ENCODE measurements at places on chromosomes 7 and 10. TPM values are rescaled to one million over a fixed set of nuclear protein-coding genes. Genes with fewer than 3 reads are reported as not detected.
A peak's percentile ranks its signal among the peaks of the same experiment; 100 is the strongest.

PNLIPRP1 gene
- total RNA-seq = 0.53 TPM

SPOCK2 gene
- total RNA-seq = 11.6 TPM

LMTK2 gene
- 18.8 TPM for total RNA-seq

LAMB1 gene
- 113 TPM for total RNA-seq

FFAR4 gene
- total RNA-seq = 0.06 TPM

DNA sequence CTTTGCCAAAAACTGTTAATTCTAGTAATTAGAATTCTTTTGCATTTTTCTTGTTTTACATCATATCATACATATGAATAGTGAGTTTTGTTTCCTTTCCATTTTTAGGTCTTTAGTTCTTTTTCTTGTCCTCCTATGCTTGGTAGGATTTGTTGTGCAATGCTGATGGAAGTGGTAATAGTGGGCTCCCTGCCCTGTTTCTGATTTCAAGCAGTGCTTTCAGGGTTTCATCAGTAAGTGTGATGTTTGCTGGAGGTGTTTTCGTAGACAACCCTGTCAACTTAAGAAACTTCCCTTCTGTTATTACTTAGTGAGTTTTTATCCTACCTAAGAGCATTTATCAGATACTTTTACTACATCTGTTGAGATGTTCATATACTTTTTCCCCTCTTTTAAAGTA lies 50.5 kb downstream of the CSGALNACT2 start:
- H3K4me3 ChIP-seq = no peak overlapping the region
- no peak for DNase-seq
- H3K4me1 ChIP-seq = no peaks in the 10 kb centered on the region
- peaks cover 37% of the 10 kb centered on the region for H3K36me3 ChIP-seq
- no peaks in the 10 kb centered on the region for H3K27me3 ChIP-seq

DNA sequence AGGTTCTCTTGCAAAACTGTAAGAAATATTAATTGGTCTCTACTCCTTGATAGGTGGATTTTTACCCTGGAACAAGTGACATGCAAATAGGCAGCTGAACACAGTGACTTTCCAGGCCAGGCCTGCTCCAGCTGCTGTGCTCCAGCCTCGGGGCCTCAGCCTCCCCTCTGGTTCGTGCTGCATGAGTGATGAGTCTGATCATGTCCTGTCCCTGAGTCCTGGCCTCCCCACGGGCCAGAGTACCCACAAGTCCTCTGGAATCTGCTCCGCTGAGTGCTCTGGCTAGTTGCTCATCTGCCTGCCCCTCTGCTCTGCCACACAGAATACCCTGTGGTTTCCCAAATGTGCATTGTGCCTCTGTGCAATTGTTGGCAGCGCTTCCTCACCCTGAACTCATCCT lies 80.1 kb upstream of the PDZD8 start:
- no peaks in the 10 kb centered on the region for H3K36me3 ChIP-seq
- no peak overlapping the region for H3K4me3 ChIP-seq
- H3K4me1 ChIP-seq = no peaks in the 10 kb centered on the region
- peaks cover 5% of the 10 kb centered on the region for H3K27me3 ChIP-seq
- H3K27ac ChIP-seq = no peak overlapping the region

DNA sequence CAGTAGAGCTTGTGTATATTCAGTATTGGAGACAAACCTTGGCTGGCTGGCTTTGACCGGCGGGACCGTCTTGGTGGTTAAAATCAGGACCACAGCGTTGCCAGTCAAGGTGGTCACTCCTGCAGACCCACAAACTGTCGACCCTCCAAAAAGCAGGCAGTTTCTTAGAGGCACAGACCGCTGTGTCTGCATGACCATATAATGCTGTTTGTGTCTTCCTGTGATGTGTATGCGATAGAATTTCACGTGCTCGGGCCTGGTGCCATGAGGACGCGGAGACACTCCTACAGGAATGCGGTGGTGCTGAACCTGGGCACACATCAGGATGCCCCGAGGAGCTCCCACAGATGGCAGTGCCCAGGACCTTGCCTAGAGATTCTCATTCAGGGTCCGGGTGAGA lies 34.8 kb downstream of the BNIP3 start:
- no peaks in the 10 kb centered on the region for H3K27me3 ChIP-seq
- H3K36me3 ChIP-seq = peaks cover 73% of the 10 kb centered on the region
- H3K4me1 ChIP-seq = no peaks in the 10 kb centered on the region
- no peak overlapping the region for H3K27ac ChIP-seq
- no peak overlapping the region for H3K4me3 ChIP-seq
- no peak for DNase-seq

GRCh38 chr10:70479626-70480238 lies 1.2 kb downstream of the PALD1 start:
- no peaks in the 10 kb centered on the region for H3K36me3 ChIP-seq
- H3K4me1 ChIP-seq = peaks cover 57% of the 10 kb centered on the region
- H3K27ac ChIP-seq = peak overlapping the region; percentile 89
- H3K4me3 ChIP-seq = peak overlapping the region; percentile 71
- H3K27me3 ChIP-seq = no peaks in the 10 kb centered on the region

GRCh38 chr7:43292384-43292783 lies 179.9 kb downstream of the HECW1 start:
- no peaks in the 10 kb centered on the region for H3K4me1 ChIP-seq
- no peaks in the 10 kb centered on the region for H3K36me3 ChIP-seq

DNA sequence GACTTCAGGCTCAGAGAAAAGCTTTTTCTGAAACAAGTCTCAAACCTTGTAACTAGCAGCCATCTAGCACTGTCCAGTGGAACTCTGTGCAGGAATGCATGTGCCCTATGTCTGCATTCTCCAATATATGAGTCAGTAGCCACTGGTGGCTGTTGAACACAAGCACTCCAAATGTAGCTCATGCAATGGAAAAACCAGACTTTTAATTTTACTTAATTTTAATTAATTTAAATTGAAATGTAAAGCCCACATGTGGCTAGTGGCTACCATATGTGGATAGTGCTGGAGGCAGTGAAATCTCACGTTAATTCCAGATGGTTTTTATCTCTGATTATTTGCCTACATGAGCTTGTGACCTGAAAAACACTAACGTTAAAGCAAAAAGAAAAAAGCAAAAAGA lies 225.1 kb downstream of the GATA3 start:
- H3K36me3 ChIP-seq = no peaks in the 10 kb centered on the region
- H3K4me1 ChIP-seq = no peaks in the 10 kb centered on the region
- H3K27ac ChIP-seq = no peak overlapping the region
- H3K4me3 ChIP-seq = no peak overlapping the region
- H3K27me3 ChIP-seq = no peaks in the 10 kb centered on the region
- DNase-seq = no peak

- H3K27ac ChIP-seq = no peak overlapping the region
- H3K4me3 ChIP-seq = no peak overlapping the region
- H3K27me3 ChIP-seq = no peaks in the 10 kb centered on the region
- no peak for DNase-seq
These were observed 149.3 kb upstream of the IMMP2L start for GRCh38 chr7:111711426-111712065.

- DNase-seq = no peak
- H3K36me3 ChIP-seq = no peaks in the 10 kb centered on the region
- H3K27me3 ChIP-seq = no peaks in the 10 kb centered on the region
- H3K4me1 ChIP-seq = no peaks in the 10 kb centered on the region
- no peak overlapping the region for H3K4me3 ChIP-seq
- no peak overlapping the region for H3K27ac ChIP-seq
These were observed 230.9 kb upstream of the MAGI2 start for GRCh38 chr7:79684384-79684783.

- peaks cover 6% of the 10 kb centered on the region for H3K4me1 ChIP-seq
- H3K27me3 ChIP-seq = no peaks in the 10 kb centered on the region
- no peak for DNase-seq
- no peaks in the 10 kb centered on the region for H3K36me3 ChIP-seq
These were observed 246.3 kb downstream of the SKIDA1 start for GRCh38 chr10:21279217-21279575.

DNA sequence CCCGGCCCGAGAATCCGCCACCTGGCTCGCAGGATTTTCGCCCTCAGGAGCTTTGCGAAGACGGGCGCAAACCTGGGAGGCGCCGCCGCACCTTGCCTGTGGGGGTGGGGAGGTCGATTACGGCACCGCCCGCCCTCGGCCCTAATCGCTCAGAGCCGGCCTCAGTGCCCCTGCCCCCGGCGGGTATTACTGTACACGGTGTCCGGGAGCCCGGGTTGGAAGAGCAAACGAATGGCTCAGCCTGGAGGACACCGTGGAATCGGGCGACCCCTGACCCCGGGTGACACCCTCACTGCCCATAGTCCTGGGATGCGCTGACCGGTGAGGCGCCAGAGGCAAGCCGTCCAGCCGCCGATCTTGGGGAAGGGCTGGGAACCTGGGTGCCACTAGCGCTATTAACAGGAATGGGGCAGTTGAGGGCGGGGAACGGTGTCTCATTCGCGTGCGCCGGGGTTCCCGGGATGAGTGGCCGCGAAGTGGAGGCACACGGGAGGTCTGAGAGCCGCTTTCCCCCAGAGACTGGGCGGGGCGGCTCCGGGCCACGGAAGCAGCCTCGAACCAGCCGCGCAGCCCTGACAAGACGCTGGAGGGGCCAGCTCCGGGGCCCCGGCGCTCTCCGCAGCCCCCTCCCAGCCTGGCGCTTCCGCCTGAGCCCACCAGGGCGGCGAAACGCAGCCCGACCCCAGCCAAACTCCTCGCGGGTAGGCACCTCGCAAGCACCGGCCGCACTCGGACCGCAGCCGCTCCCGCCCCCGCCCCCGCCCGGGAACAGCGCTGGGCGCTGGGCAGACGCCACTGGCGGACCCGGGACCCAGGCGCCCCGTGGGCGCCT lies 167.5 kb downstream of the NRF1 start:
- DNase-seq = no peak
- no peak overlapping the region for H3K27ac ChIP-seq
- peaks cover 20% of the 10 kb centered on the region for H3K4me1 ChIP-seq
- H3K4me3 ChIP-seq = peak overlapping the region; percentile 56
- H3K27me3 ChIP-seq = peaks cover 69% of the 10 kb centered on the region

DNA sequence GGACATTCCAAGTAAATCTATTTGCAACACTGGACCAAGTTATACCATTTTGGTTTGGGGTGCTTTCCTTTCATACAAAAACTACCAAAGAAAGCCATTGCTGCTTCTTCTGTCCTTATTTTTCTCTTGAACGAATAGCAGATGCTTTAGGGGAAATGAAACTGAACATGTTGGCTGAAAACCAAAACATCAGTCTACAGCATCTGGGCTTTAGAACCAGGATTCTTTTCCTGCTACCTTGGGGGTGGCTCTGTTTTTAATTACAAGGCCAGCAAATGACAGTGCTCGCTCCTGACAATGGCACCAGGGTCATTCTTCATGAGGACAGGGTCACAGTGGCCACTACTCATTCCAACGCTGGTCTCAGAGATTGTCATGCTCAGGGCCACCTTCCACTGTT lies 80.3 kb downstream of the WDR11 start:
- H3K4me3 ChIP-seq = no peak overlapping the region
- H3K27ac ChIP-seq = no peak overlapping the region
- H3K4me1 ChIP-seq = no peaks in the 10 kb centered on the region
- no peak for DNase-seq

DNA sequence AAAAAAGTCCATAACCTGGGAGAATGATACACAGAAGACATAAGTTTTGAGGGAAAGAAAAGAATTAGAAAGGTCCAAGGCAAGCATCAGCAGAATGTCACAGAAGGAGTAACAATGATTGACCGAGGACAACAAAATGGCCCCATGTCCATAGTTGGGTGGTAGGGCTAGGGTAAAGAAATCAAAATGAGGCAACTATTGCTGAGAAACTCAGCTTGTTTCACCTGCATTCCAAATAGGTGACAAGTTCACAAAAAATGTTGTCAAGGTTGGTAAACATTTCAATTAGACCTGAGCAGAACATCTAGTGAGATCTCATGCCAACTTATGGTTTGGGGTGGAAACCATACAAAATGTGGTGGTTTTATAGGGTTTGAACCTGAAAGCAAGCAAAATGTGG lies 22.8 kb upstream of the DLX6 start:
- H3K36me3 ChIP-seq = no peaks in the 10 kb centered on the region
- H3K27me3 ChIP-seq = no peaks in the 10 kb centered on the region
- no peak for DNase-seq
- H3K4me3 ChIP-seq = no peak overlapping the region

DNA sequence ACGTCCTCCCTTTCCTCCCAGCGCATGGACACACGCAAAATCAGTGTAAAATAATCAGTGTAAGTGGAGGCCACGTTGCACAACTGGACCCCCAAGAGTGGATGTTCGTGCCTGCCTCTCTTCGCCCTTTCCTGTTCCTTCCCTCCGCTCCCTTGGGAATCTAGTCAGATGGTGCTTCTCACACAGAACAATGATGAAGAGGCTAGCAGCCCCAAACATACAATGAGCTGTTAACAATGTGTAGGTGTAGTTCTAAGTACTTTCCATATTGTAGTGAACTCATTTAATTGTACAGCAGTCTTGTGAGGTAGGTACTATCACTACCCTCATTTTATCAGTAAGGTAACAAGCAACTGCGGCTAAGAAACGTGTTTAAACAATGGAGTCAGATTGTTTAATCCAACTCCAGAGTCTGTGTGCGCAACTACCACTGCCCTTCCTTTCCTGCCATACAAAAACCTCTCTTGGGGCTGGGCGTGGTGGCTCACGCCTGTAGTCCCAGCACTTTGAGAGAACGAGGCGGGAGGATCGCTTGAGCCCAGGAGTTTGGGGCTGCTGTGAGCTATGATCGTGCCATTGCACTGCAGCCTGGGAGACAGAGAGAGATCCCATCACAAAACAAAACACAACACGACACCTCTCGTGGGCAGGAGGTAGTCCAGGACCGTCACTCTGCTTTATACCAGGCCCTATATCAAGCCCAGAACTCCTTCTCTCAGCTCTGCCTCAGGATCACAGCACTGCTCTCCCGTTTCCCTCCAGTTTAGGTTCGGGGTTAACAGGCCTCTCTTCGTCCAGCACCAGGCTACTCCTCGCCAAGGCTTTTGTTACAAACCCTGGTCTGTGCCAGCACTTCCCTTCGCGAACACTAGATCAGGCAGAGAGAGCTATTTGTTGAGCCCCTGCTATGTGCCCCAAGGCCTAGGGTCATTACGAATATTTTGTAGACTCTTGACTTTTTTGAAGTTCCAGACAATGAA lies 1.1 kb downstream of the FKBP9 start:
- H3K27ac ChIP-seq = peak overlapping the region; percentile 97
- H3K27me3 ChIP-seq = no peaks in the 10 kb centered on the region
- peak; percentile 67 for DNase-seq
- H3K36me3 ChIP-seq = no peaks in the 10 kb centered on the region

Data from heart left ventricle (tissue), 16 donors.